ENCODE measurements at places on chromosomes 12 and 14.

GRCh38 chr12:122059203-122059960, 19.2 kb upstream of the MLXIP start:
- no peak for DNase-seq

GRCh38 chr14:37597538-37597913, 2.1 kb downstream of the TTC6 start:
- DNase-seq = no peak

- no peak for DNase-seq
Measured at GRCh38 chr14:89566180-89566579, 149.1 kb upstream of the FOXN3 start.

- DNase-seq = no peak
Measured at GRCh38 chr12:27583057-27583797, 59.2 kb downstream of the PPFIBP1 start.

GRCh38 chr12:49342914-49343731, 3.6 kb upstream of the DNAJC22 start:
- peak; percentile 73 for DNase-seq

- no peak for DNase-seq
Measured at GRCh38 chr14:75489480-75489837, 32.8 kb upstream of the BATF start.

- DNase-seq = peak; percentile 79
Measured at GRCh38 chr14:104795781-104796686, 486 bp upstream of the AKT1 start.

GRCh38 chr14:75201087-75201486, 24.7 kb upstream of the TMED10 start:
- DNase-seq = no peak

- DNase-seq = no peak
Measured at GRCh38 chr14:43243168-43243567, 1263.9 kb downstream of the FSCB start.

- no peak for DNase-seq
Measured at GRCh38 chr12:55017416-55017925, 2.3 kb upstream of the NEUROD4 start.

GRCh38 chr12:92210071-92210470, 64.4 kb upstream of the BTG1 start:
- no peak for DNase-seq

DNA sequence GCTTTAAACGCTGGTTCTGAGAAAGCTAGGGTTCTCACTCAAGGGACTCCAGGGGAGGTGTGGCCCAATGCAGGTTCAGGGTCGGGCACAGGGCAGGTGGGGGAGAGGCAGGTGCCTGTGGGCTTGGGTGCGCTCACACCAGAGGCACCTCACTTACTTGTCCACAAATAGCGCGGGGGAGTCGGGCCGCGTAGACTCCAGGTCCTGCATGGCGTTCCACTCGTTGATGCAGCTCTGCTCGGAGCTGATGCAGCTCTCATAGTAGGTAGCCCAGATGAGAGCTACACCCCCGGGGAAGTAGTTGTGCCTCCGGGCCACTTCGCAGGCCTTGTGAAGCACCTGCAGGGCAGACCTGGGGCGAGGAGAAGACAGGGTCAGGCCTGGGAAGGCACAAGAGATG, 49.9 kb downstream of the SSH1 start:
- DNase-seq = no peak

DNA sequence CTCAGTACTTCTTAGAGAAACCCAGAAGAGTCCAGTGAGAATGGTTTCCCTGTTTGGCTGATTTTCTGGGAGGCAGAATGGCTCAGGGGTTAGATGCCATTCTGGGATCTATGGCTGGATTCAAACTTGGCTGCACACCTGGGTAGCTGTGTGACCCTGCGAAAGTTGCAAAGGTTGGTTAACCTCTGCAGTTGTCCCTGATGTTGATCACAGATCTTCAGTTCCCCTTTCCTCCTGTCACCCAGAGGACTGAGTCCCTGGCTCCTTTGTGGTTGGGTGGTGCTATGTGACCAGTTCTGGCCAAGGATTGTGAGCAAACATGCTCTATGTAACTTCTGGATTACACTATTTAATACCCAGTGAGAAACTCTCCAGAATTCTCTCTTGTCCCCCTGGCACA, 418.0 kb downstream of the RGS6 start:
- DNase-seq = no peak

- no peak for DNase-seq
Measured at GRCh38 chr12:94593822-94594442, 56.4 kb downstream of the TMCC3 start.

- DNase-seq = no peak
Measured at GRCh38 chr12:109710205-109710746, 3.3 kb upstream of the FAM222A start.

GRCh38 chr12:116804051-116804450, 65.9 kb downstream of the RNFT2 start:
- no peak for DNase-seq

DNA sequence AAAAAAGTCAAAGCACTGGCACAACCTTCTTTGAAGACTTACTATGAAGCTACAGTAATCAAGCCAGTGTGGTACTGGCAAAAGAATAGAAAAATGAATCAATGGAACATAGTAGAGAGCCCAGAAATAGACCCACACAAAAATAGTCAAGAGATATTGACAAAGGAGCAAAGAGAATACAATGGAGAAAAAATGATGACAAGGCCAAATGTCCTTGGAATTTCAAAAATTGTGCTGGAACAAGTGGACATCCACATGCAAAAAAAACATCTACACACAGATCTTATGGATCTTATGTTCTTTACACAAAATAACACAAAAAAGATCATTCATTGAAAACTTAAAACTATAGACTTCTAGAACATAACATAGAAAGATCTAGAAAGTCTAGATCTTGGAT, 1379.7 kb upstream of the SEL1L start:
- DNase-seq = no peak

GRCh38 chr14:78083837-78084236, 86.3 kb upstream of the NRXN3 start:
- DNase-seq = no peak

- DNase-seq = no peak
Measured at GRCh38 chr12:16586350-16587109, 19.4 kb downstream of the LMO3 start.

GRCh38 chr14:21913759-21914158, 240.1 kb upstream of the OR4E1 start:
- DNase-seq = peak; percentile 77

GRCh38 chr14:100893760-100894159, 9.8 kb downstream of the RTL1 start:
- DNase-seq = no peak

DNA sequence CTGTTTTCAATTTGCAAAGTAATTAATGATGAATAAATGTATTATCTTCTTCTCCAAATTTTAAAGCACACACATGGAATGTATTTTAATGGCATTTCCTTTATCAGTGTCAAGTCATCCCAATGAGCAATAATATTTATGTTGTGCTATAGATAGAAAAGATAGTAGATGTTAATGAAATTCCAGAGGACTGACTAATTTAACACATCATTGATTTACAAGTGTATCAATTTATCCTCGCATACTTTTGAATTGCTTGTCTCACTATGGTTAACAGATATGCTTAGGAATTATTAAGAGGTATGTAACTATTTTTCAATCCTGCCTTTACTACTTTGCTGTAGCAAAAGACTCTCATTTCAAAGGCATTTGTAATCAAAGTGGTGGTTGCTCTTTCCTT, 842.9 kb downstream of the SLC6A15 start:
- DNase-seq = no peak

DNA sequence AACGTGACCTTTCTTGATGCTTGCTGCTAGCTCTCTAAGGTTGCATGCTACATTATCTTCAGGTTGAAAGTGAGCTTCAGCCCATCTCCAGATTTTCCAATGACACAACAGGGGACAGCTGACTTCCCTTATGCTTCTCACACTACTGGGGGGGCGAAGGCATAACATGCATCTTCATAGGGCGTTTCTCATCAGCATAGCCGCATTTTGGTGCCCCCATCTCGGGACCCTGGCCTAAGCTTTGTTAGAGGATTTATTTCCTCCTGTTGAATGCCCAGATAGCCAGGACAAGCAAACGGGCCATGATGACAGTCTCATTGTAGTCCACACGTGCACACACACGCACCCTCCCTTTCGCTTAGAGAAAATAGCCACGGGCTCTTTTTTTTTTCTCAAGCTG, 30.7 kb downstream of the SSPN start:
- DNase-seq = no peak

DNA sequence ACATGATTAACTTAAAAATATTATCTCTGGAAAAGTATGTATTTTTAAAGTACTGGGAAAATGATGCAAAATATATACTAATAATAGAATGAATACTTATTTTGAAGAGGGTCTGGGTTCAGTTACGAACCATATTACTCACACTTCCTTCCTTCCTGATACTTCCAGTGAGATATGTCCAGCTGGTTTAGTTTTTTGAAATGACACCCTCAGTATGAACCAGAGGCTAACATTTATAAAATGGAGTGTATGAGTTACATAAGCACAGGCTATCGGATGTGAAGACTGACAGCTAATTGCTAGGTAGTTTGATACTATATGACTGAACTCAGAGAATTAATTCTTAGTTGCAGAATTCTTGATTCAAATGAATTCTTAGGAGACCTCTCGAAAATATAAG, 122.9 kb downstream of the OTOGL start:
- no peak for DNase-seq

GRCh38 chr14:101017209-101017608, 113.7 kb upstream of the RTL1 start:
- no peak for DNase-seq

DNA sequence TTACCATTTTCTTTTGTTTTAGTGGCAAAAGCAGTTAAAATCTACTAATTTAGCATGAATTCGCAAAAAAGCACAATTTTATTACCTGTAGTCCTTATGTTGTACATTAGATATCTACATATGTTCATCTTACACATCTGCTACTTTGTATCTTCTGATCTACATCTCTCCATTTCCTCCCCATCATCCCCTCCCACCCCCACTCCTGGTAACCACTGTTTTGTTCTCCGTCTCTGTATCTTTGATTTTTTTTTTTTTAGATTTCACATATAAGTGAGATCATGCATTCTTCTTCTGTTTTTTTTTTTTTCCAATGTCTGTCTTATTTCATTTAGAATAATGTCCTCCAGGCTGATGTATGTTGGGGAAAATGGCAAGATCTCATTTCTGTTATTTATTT, 922.7 kb downstream of the VRK1 start:
- DNase-seq = no peak

DNA sequence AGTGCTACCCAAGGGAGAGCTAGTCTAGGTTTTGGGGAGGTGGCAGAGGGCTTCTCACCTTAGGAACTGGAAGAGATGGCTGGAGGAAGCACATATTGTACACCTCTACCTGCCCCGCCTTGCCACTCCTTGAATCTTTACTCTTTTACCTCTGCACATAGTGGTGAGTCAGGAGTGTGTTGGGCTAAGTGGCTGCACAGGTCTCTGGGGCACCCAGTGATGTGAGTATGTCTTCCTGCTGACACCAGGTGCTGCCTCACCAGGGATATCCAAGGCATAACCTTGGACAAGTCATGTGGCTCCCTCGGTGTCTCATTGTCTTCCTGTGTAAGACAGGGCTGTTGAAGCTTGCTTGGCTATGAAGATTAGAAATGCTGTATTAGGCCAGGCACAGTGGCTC, 19.8 kb upstream of the CABP1 start:
- no peak for DNase-seq

DNA sequence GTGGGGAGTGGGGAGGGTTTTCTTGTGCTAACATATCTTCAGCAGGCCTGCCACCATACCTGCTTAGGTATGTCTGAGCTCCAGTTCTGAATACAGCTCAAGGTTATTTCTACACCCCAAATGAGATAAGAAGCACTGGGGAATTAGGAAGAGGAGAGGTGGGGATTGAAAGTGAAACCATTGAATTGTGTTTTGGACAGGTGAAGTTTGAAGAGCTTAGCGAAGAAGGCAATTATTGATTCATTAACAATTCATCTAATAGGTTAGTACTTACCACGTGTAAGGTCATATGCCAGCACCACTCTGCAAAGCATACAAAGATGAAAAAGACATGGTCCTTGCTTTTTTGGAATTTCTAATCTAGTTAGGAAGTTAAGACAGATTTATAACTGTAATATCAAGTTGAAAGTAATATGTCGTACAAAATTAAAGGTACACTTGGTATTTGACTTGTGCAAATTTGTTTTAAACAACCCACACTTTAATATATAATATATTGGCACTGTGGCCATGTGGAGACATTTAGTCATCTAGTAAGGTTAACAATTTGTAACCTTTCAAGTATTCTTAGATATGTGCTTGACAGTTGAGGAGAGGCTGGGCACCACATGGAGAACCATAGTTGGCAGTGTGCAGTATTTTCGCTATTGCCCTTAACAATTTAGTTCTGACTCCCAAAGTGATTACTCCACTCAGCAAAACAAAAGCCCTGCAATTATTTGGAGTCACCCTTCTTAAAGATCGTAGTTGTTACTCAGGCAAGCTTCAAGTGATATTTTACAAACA, 3.6 kb downstream of the SMCO3 start:
- no peak for DNase-seq

- no peak for DNase-seq
Measured at GRCh38 chr12:15497671-15498292, 175.5 kb downstream of the PTPRO start.

DNA sequence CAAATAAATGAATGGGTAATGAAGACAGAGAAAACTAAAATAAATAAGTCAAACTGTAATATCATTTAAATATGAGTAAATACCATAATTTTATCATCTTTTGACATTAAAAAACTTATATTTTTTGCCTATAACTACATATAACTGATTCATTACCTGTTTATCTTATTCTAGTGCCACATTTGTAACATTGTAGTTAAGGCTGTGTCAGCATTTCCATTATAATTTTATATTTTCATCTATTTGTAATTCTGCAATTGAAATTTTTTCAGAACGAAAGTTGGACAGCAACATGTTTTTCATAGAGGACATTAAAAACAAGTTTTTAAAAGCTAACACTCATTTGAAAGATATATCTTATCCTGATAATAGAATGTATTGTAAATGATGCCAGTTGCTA, 1286.5 kb downstream of the LRFN5 start:
- no peak for DNase-seq

DNA sequence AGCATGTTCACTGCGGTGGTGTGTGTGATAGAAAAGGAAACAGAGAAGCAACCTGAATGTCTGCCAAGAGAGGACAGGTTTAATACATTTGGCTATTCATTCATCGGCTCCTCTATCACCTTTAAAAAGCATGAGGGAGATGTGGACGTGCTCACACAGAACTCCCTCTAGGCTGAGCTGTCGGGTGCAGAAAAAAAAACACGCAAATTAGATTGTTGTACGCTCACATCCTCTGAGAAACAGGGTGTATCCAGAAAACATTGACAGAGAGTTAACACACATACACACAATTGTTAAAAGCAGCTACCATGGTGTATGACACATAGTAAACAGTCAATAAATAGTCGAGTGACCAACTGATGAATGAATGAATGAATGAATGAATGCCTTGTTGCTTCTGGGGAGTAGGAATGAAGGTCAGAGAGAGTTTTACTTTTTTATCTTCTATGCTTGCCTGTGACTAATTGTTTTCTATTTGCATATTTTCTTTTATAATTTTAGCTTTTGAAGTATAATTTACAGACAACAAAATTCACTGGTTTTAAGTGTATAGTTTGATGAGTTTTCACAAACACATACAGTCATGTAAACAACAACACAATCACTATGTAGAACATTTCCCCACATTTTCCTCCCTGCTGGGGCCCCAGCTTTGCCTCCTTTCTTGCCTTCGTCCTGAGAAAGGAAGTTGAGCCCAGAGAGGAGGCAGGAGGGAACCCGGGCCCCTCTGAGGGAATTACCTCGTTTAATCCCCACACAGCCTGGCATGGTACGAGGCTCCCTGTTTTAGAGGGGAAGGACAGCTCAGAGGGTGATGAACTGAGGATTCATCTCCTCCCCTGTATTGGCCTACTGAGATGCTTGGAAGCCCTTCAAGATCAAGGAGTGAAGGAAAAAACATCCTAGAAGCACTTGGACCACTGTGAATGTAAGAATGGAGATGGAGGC, 19.7 kb upstream of the FAM222A start:
- DNase-seq = no peak
